ENCODE measurements at places on chromosomes 4 and X.

DNA sequence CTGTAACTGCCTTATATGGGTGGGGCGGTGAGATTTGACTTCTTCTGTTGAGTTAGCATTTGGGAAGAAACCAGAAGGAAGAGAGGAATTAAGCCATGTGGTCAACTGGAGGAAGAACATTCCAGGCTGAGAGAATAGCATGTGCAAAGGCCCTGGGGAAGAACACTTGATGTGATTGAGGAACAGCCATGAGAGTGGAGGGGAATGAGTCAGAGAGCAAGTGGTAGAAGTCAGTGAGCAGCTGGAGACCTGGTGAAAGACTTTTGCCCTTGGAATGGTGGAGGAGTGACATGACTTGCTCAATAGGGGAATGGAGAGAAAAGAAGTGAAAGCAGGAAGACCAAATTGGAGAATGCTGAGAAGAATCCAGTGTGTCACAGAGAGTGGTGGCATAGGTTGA is 327.8 kb upstream of the HAND2 start:
- DNase-seq = no peak

DNA sequence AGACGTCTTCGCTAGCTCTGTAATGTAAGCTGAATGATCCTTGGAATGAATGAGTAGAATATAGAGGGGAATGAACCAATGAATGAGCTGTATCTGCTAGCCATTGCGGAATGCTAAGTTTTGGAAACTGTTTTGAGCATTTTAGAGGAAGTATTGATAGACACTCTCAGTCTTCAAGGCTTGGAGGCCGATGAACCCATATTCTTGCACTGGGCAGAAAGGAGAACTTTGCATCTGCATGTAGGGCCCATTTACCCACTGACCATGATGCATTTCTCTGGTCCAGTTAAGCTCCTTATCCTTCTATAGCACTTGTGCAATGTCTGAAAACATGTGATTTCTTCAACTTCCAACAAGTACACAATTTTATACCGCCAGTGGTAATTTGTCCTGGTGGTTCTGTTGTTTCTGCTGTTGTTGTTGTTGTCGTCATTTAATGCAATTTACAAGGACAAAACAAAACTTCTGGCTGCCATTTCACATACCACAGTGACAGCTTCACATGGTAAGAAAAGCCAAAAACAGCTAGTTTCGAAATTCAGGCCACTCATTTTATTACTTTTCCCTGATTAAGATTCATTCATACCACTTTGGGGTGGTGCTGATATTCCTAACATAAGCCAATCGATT is 85.0 kb upstream of the MTM1 start:
- DNase-seq = no peak

- DNase-seq = no peak
These were observed 73.8 kb downstream of the SEC24D start for GRCh38 chr4:118762155-118762554.

DNA sequence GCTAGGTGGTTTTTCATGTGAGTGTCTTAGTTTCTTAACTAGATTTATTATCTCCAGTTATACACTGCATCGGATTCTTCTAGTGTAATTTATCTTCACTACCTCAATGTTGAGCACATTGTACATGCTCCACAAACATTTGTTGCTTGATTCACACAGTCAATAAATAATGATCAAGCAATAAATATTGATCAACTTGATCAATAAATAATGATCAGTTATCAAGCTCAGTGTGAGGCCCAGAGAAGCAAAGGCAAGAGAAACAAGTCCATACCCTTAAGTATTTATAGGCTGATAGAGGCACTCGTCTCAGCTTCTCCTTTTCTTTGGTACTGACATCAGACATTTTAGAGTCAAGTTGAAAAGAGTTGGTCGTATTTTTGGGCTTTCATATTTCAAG is 5.1 kb upstream of the VBP1 start:
- no peak for DNase-seq

- peak; percentile 37 for DNase-seq
These were observed at the start of gene ADGRA3 for GRCh38 chr4:22515888-22516541. TSS of gene ADGRA3 (minus strand) at chr4:22516066. CDS start at chr4:22515784, 282 bp downstream.

DNA sequence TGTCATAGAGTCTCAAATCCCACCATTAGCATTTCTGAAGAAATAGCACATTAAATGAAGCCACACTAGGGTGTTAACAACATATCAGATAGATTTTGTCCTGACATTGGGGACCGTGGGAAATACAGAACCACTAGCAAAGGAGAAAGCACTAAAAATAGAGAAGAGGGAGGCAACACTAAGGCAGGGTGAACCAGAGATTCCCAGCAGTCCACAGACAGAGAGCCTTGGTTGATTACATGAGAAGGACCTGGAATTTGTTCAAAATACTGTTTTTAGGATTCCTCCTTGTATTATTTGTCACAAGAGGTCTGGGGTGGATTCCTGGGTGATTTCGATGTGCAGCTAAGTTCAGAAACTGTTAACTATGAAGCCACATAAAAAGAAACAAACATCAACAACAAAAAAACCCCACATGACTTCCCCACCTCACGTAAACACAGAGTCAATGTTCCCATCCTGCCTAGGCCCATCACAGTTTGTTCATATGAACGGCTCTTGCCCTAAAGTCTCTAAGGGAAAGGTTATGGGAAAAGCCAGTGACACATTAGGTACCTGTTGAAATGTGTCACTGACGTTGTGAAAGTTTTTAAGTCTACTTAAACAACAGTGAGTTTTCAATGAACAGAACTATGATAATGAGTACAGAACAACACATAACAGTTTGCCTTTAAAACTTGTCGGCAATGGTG is 23.6 kb upstream of the GRSF1 start:
- DNase-seq = no peak

- no peak for DNase-seq
These were observed 254.2 kb downstream of the DHX15 start for GRCh38 chr4:24330172-24330571.
